Colonic mucosa (tissue), 4 donors: ENCODE measurements at places on chromosomes 13 and 19. TPM values are rescaled to one million over a fixed set of nuclear protein-coding genes. Genes with fewer than 3 reads are reported as not detected.

DNA sequence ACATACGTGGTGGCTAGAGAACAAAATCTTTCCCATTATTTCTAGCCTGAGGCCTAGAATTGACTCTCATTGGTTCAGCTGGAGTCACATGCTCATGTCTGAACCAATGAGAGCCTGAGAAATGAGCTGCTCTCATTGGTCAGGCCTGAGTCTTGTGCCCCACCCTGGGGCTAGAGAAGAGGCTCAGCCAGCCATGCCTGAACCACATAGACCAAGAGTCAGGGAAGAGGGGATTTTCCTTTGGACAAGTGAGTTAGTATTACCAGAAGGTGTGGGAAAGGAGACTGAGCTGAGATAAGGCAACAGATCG, 6.9 kb downstream of the FXYD5 start:
- H3K36me3 ChIP-seq = no peaks in the 10 kb centered on the region
- H3K27ac ChIP-seq = no peak overlapping the region
- no peaks in the 10 kb centered on the region for H3K4me1 ChIP-seq

DNA sequence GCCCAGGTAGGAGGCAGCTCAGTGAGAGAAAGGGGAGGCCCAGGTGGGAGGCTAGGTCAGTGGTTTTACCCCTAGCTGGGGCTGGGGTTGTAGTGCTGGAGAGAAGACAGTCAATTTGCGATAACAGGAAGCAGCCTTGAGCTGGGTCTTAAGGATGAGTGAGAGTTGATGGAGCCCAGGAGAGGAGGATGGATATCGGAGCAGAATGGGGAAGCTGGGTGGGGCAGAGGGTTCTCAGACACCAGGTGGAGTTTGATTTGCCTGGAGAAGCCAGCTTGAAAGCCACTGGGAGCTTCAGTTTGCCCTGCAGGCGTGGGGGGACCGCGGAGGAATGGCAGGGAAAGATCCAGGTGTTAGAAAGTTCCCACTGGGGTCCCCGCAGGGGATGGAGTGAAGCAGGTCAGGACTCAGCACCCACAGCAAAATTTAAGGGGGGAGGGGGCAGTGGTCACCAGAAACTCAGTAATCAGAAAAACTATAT, 836 bp upstream of the CDC42EP5 start:
- H3K27me3 ChIP-seq = no peaks in the 10 kb centered on the region
- H3K4me1 ChIP-seq = no peaks in the 10 kb centered on the region
- no peaks in the 10 kb centered on the region for H3K36me3 ChIP-seq
- no peak for DNase-seq

DNA sequence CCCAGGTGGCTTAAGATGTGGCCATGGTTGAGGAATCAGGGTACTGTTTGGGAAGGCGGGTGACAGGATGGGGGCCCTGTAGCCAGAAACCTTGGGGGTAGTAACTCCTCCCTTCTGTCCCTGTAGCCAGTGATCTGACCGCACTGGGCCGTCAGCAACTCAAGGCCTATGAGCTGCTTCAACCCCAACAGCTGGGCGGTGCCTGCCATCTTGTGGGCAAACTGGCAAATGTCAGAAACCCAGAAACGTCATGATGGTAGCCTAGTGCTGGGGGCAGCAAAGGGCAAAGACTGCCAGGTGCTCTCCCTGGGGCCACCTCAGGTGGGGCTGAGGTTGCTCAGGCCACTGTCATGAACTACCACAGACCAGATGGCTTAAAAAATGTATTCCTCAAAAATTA, 3.5 kb downstream of the COPE start:
- H3K4me3 ChIP-seq = no peak overlapping the region
- H3K27ac ChIP-seq = no peak overlapping the region
- DNase-seq = peak; percentile 51
- peaks cover 14% of the 10 kb centered on the region for H3K4me1 ChIP-seq

FOSB gene
- 1.5 TPM for total RNA-seq

GRCh38 chr13:66489586-66489985, 740.5 kb downstream of the PCDH9 start:
- H3K36me3 ChIP-seq = no peaks in the 10 kb centered on the region
- no peak for DNase-seq
- H3K27me3 ChIP-seq = no peaks in the 10 kb centered on the region
- no peak overlapping the region for H3K4me3 ChIP-seq

LYL1 gene
- total RNA-seq = 3.6 TPM

- no peaks in the 10 kb centered on the region for H3K27me3 ChIP-seq
- DNase-seq = no peak
- no peaks in the 10 kb centered on the region for H3K4me1 ChIP-seq
- no peak overlapping the region for H3K4me3 ChIP-seq
- no peak overlapping the region for H3K27ac ChIP-seq
- H3K36me3 ChIP-seq = no peaks in the 10 kb centered on the region
Measured at GRCh38 chr13:110938662-110939421, 24.0 kb upstream of the ANKRD10 start.

DNA sequence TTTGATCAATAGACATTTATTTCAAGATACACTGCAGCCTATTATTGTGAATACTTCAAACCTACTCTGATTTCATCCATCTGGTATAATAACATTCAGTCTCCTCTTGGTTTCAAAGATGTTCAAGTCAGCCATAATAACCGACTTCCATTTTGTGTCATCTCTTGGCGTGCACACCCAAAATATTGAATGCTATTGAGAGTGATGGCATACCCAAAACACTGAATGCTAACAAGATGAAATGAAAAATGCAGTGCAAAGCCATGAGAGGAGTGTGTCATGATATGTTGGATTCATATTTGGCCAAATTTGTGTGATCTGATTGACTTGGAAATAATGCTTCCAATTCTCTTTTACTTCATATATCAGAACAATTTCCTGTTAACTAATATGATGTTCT, 181.2 kb upstream of the PCDH17 start:
- no peak for DNase-seq
- no peaks in the 10 kb centered on the region for H3K27me3 ChIP-seq
- no peak overlapping the region for H3K4me3 ChIP-seq
- no peak overlapping the region for H3K27ac ChIP-seq

DNA sequence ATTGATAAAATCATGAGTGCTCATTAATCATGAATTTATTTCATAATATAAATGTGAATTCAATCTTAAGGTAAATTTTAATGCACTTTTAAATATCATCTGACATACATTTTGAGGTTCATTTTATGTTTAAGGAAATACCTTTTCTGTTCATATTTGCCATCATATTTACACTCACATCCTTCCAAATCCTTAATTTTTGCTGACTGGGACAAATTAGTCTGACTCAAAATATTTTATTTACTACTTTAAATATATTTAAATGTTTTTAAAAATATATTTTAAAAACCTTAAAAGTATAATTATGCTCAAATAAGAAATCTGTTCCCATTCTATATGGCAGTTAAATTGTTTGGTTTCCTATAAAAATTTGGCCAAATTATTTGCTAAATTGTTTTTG, 438.1 kb downstream of the GPC5 start:
- H3K4me1 ChIP-seq = no peaks in the 10 kb centered on the region
- no peak for DNase-seq
- H3K27ac ChIP-seq = no peak overlapping the region
- no peak overlapping the region for H3K4me3 ChIP-seq
- no peaks in the 10 kb centered on the region for H3K27me3 ChIP-seq
- H3K36me3 ChIP-seq = no peaks in the 10 kb centered on the region

DNA sequence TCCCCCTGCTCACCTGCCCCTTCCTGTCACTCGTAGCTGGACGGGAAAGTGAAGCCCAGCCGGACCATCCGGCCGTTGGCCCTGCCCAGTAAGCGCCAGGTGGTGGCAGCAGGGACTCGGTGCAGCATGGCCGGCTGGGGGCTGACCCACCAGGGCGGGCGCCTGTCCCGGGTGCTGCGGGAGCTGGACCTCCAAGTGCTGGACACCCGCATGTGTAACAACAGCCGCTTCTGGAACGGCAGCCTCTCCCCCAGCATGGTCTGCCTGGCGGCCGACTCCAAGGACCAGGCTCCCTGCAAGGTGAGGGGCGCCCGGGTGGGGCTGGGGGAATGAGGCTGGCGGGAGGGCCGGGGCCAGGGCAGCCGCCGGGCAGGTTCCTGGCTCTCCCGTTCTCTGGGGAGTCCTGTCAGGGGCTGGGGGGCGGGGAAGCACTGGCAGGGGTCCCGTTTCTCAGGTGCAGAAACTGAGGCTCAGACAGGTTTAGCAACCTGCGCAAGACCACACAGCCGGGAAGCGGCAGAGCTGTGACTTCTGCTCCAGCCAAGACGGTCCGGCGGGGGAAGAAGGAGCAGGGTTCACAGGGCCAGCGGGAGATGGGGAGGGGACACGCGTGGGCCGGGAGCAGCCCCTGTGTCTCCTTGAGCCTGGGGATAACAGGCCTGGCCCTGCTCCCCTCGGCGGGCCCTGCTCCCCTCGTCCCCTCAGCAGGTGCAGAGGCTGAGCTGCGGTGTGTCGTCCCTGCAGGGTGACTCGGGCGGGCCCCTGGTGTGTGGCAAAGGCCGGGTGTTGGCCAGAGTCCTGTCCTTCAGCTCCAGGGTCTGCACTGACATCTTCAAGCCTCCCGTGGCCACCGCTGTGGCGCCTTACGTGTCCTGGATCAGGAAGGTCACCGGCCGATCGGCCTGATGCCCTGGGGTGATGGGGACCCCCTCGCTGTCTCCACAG, 5.3 kb downstream of the GZMM start:
- H3K27me3 ChIP-seq = no peaks in the 10 kb centered on the region
- DNase-seq = no peak
- no peak overlapping the region for H3K4me3 ChIP-seq
- no peak overlapping the region for H3K27ac ChIP-seq
- H3K4me1 ChIP-seq = no peaks in the 10 kb centered on the region

DNA sequence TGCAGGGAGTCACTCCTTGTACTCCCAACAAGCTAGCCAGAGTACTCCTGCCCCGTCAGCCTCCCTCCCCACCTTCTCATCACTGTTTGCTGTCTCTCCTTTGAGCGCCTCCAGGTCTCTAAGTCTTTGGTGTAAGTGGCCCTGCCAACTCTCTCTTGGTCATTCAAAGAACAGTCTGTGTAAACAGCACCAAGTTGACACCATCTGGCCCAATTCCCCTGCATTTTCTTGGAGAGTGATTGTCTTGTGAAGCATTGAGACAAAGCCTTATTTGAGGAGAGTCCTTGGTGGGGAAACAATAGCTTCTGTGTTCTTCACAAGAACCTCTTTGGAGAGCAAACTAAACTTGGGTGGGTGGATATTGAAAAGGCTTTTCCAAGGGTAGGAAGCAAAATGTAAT, 114.6 kb upstream of the RNF113B start:
- H3K4me3 ChIP-seq = no peak overlapping the region
- H3K4me1 ChIP-seq = no peaks in the 10 kb centered on the region
- H3K36me3 ChIP-seq = no peaks in the 10 kb centered on the region
- no peak overlapping the region for H3K27ac ChIP-seq

DNA sequence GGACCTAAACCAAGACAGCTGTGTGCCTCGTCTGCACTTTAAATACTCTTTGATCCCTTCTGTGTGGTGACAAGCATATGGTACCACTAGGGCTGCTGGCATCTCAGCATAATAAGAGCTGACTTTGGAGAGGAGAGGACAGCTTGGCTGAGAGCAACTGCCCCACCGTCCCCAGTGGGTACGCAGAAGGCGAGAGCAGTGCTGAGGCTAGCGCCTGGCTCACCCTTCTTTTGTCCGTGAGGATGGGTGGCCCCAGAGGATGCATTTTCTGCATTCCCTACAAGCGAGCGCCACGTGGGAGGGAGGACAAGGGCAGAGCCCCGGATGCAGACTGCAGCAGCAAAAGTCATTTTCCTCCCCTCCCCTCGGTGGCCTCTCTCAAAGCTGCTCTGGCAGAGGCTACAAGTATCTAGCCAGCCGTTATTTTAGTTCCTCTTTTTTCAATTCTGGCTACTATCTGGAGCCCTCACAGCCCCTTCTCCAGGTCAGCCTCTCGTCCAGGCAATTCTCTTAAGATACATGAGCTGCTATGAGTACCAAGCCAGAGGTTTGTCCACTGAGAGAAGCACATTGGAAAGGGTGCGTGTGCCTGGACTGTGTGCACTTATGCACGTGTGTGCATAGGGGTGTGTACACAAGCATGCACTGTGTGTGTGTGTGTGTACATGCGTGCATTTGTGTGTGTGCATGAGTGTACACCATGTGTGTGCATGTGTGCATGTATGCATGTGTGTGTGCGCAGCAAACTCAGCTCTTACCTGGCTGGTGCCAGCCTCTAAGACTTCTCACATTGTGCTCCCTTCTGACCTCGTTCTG, 51.3 kb downstream of the RAB20 start:
- peaks cover 6% of the 10 kb centered on the region for H3K4me1 ChIP-seq
- DNase-seq = no peak
- H3K4me3 ChIP-seq = no peak overlapping the region
- H3K27ac ChIP-seq = no peak overlapping the region

DNA sequence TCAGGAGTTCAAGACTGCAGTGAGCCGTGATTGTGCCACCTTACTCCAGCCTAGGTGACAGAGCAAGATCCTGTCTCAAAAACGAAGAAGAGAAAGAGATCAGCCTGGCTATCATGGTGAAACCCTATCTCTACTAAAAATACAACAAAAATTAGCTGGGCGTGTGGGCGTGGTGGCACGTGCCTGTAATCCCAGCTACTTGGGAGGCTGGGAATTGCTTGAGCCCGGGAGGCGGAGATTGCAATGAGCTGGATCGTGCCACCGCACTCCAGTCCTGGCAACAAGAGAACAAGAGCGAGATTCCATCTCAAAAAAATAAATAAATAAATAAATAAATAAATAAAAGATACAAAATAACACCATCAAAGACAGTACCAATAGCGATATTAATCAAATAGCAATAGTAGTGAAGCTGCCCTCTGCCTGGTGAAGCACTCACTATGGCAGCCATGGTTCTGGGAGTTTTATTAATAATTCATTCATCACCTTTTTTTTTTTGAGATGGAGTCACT, 53.9 kb downstream of the NFIC start:
- no peak overlapping the region for H3K27ac ChIP-seq
- H3K27me3 ChIP-seq = no peaks in the 10 kb centered on the region
- no peak overlapping the region for H3K4me3 ChIP-seq
- no peak for DNase-seq

GIPR gene
- 8.3 TPM for total RNA-seq

CYP2A7 gene
- not detected for total RNA-seq

SRRM5 gene
- total RNA-seq = 0.42 TPM

DNA sequence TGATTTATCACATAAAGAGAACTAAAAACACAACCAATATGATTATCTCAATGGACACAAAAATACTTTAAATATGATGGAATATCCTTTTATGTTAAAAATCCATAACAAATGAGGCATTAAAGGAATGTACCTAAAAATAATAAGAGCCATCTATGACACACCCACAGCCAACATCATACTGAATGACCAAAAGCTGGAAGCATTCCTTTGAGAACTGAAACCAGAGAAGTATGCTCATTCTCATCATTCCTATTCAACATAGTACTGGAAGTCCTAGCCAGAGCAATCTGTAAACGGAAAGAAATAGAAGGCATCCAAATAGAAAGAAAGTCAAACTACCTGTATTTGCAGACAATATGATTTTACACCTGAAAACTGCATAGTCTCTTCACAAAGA, 671.0 kb downstream of the SLITRK1 start:
- no peaks in the 10 kb centered on the region for H3K36me3 ChIP-seq
- H3K4me3 ChIP-seq = no peak overlapping the region
- no peaks in the 10 kb centered on the region for H3K27me3 ChIP-seq

- no peaks in the 10 kb centered on the region for H3K27me3 ChIP-seq
- no peaks in the 10 kb centered on the region for H3K36me3 ChIP-seq
- H3K27ac ChIP-seq = no peak overlapping the region
- no peak for DNase-seq
- no peak overlapping the region for H3K4me3 ChIP-seq
- H3K4me1 ChIP-seq = no peaks in the 10 kb centered on the region
Measured at GRCh38 chr13:97333983-97334382, 100.0 kb upstream of the RAP2A start.

GRCh38 chr19:18964121-18964520, 23.1 kb upstream of the HOMER3 start:
- H3K4me3 ChIP-seq = no peak overlapping the region
- DNase-seq = no peak
- no peaks in the 10 kb centered on the region for H3K27me3 ChIP-seq
- no peaks in the 10 kb centered on the region for H3K4me1 ChIP-seq
